ENCODE measurements at places on chromosomes 12 and 14.

DNA sequence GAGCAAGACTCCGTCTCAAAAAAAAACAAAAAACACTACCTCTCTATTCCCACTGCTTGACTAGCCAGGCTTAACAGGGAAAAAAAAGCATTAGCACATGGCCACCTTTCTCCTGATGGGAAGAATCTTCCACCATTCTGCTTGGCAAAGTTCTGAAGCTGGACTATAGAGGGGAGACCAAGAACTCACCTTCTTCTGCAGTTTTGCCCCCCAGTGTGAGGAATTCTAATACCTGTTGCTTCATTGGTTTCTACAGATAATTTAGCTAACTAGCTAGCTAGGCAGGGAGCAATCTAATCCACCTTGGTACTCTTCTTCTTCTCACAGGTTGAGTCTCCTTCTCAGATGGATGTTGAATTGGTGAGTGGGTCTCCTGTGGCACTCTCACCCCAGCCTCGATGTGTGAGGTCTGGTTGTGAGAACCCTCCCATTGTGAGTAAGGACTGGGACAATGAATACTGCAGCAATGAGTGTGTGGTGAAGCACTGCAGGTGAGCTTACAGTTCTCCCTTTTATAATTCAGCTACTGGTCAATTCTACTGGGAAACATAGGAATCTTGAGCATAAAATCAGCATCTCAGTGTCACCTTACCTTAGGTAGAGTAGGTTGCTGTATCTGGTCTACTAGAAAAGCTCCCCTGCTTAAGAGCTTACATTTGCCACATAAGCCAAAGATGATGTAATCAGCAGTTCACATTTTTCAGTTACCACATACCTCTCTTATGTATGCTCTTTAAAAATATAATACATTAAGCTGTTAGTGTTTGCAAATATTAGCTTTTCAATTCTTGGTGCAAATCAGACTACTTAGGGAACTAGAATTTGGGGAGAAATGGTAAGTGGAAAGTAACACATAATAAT, 16.0 kb downstream of the METTL3 start:
- DNase-seq: no peak

DNA sequence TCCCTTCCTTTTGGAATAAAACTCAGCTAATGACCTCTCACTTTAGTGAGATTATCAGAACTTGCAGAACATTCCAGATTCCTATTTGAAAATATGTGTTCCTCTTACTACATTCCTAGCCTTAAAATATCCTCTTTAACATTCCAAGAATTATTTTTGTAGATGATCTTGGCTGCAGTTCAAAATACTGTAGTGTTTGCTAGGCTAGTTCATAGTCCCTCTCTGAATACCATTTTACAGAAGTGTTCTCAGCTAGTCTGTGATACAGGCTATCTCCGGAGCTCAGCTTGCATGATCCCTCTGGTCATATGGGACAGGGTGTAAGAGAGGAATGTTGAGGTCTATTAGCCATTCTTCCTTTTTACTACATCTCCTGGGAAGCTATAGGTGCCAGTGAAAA, 17.6 kb upstream of the GPR33 start:
- DNase-seq: no peak

- no peak for DNase-seq
These were observed 109.6 kb upstream of the CPM start for GRCh38 chr12:69042557-69042956.

GRCh38 chr12:14279845-14280244, 85.6 kb upstream of the ATF7IP start:
- no peak for DNase-seq

DNA sequence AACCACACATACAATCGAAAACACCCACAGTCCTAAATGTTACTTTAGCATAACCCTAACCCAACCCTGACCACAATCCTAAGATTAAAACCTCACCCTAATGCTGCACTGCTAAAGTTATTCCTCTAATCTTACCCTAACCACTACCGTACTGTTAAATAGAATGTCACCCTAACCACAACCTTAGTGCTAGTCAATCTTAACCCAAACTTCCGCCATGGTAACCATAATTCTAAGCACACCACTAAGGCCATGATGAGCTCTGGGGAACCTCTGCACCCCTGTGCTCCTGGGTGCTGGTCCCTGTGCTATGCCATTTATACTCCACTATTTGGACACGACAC, 38.0 kb downstream of the LTBP2 start:
- DNase-seq: no peak

- DNase-seq: no peak
These were observed 58.7 kb upstream of the MUCL1 start for GRCh38 chr12:54795644-54796043.

Measured in epithelial cell of prostate (primary cell).